ENCODE measurements at places on chromosomes 6 and 20. TPM values are rescaled to one million over a fixed set of nuclear protein-coding genes. Genes with fewer than 3 reads are reported as not detected.

GRCh38 chr20:32702706-32703425 is 29.1 kb upstream of the C20orf203 start:
- no peak for DNase-seq

The TRIM31 gene
- polyA plus RNA-seq, result not detected

GRCh38 chr6:118801257-118801656 is 92.7 kb upstream of the ASF1A start:
- DNase-seq, result no peak

The CLPSL1 gene
- polyA plus RNA-seq, result 1.3 TPM

The PCIF1 gene
- 48.2 TPM for polyA plus RNA-seq

DNA sequence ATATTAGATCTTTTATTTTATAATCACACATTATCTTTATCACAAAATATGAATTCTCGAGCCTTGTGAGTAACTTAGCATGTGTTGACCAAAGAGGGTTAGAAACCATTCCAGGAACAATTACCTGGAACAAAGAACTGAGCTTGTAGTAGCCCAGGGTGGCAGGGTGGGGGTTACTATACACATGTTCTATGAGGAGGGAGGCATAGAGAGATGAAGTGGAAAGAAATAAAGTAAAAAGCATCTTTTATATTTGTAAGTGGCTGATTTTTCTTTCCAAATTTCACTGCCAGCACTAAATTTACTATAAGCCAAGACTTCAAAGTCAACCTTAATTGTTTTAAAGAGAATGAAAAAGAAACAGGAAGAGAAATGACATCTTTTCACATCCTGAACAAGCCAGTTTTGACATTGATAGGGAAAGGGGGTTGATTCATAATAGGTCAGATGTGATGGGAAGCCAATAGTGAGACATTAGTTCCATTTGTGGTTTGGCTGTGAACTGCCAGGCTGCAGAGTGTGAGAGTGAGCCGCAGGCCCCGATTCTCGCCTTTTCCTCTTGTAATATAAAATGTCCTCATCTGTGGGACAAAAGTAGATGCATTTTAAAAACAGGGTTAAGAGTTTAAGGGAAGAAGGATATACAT is 52.7 kb upstream of the MYB start:
- DNase-seq, result no peak

DNA sequence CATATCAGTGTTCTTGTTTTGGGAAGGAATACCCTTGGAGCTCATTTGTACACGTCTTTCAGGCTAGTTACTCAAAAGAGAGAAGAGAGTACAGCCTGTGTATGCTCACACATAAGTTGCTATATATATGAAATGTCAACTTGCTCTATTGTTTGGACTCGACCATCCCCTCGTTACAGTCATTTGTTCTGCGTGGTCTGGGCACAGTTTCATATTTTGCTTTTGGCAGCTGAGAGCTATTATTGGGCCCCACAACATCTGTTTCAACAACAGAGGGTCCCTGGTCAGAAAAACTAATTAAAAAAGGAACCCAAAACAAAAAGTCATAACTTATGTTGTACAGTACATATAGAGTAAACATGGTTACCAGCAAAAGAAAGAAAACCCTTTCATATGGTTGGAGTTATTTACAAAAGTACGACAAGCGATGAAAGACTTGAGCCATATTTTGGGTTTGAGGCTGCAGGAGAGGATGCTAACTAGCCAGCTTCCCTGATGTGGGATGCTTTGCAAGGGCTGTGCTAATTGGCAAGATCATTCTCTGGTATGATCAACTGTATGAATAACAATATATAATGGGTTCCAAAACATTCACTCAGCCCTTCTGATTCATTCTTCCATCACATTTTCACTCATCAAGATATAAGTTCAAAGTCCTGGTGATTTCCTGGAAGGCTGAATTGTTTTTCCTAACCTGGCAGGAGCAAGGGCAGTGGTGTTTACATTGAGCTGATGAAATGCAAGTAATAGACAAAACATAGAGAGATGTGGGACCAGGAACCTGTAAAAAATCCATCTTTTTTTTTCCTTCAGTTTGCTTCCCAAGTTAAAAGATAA is 137.9 kb downstream of the RPS12 start:
- DNase-seq, result no peak

GRCh38 chr6:108163267-108163643 is 2.6 kb upstream of the NR2E1 start:
- no peak for DNase-seq

DNA sequence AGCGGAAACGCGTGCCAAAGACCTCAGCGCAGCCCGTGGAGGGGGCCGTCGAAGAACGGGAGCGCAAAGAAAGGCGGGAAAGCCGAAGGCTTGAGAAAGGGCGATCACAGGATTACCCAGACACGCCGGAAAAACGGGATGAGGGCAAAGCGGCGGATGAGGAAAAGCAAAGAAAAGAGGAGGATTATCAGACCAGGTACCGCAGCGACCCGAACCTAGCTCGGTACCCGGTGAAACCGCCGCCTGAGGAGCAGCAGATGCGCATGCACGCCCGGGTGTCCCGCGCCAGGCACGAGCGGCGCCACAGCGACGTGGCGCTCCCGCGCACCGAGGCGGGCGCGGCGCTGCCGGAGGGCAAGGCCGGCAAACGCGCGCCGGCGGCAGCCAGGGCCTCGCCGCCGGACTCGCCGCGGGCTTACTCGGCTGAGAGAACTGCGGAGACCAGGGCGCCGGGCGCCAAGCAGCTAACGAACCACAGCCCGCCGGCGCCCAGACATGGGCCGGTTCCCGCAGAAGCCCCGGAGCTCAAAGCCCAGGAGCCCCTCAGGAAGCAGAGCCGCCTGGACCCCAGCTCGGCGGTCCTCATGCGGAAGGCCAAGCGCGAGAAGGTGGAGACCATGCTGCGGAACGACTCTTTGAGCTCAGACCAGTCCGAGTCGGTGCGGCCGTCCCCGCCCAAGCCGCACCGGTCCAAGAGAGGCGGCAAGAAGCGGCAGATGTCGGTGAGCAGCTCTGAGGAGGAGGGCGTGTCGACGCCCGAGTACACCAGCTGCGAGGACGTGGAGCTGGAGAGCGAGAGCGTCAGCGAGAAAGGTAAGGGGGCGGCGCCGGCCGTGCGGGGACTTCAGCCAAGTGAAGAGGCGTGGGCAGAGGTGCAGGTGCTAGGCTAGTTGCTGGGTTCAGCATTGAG is 296.2 kb downstream of the RIMS1 start:
- peak; percentile 13 for DNase-seq

The HCRTR2 gene
- 0.47 TPM for polyA plus RNA-seq

All from right renal pelvis (tissue), 4 donors.